ENCODE measurements at places on chromosomes 1 and 21.

DNA sequence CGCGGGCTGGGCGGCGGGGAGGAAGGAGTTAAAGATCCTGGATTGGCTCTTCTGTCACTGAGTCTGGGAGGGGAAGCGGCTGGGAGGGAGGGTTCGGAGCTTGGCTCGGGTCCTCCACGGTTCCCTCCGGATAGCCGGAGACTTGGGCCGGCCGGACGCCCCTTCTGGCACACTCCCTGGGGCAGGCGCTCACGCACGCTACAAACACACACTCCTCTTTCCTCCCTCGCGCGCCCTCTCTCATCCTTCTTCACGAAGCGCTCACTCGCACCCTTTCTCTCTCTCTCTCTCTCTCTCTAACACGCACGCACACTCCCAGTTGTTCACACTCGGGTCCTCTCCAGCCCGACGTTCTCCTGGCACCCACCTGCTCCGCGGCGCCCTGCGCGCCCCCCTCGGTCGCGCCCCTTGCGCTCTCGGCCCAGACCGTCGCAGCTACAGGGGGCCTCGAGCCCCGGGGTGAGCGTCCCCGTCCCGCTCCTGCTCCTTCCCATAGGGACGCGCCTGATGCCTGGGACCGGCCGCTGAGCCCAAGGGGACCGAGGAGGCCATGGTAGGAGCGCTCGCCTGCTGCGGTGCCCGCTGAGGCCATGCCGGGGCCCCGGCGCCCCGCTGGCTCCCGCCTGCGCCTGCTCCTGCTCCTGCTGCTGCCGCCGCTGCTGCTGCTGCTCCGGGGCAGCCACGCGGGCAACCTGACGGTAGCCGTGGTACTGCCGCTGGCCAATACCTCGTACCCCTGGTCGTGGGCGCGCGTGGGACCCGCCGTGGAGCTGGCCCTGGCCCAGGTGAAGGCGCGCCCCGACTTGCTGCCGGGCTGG, at the start of gene NPR1:
NPR1 (plus strand) TSS at position 170 of the 818 bp plus-strand sequence; CDS start at position 591, 421 bp downstream.
- no peak for DNase-seq

DNA sequence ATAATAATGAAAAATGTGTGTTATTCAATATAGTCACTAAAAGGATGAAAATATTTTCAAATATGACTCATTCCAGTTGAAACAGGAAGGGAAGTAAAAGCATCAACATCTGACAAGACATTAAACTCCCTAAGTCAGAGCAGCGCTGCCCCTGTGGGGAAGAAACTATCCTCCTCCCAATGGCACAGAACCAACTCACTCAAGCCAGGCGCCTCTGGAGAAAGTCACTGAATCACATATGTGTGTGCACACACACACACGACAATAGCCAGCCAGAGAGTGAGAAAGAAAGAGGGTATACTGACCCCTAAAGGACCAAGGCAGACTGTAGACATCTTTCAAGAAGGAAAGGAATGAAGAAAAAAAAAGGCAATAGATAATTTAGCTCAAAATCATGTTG, 126.9 kb downstream of the SETD4 start:
- no peak for DNase-seq

DNA sequence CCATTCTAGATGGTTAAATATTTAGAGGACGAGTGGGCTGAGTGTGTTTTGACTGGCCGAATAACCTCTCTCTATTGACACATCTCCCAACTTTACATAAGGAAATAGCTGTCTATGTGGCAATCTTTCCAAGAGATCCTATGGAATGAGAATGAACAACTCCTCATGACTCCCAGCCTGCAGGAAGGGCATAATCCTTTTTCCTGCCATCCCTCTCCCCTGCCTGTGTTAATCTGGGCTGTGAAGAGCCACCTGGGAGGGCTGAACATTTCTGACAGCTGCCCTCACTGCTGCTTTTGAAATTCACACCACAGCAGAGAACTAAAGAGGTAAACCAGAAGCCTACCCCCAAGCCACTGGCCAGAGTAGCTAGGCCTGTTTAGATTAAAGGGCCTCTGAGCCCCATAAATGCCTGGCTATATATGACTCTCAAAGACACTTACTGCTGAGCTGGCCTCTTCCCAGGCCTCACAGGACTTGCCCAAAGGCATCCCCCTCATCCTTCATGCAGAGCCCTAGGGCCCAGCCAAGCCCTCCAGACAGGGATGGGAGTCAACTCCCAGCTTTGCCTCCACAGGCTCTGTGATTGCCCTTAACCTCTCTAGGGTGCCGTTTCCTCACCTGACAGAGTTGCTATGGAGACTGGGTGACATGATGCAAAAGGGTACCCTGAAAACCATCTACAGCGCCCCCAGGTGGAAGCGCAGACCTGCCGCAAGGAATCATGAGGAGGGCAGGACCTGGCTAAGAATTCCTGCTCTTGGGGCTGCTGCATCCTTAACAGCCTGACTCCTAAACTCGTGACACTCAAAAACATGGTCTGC, 42.0 kb upstream of the LDLRAP1 start:
- DNase-seq: peak; percentile 54

- DNase-seq: no peak
Measured at GRCh38 chr1:110337704-110338308, 1.4 kb upstream of the RBM15 start.

- no peak for DNase-seq
Measured at GRCh38 chr1:84116558-84116957, 27.5 kb upstream of the PRKACB start.

DNA sequence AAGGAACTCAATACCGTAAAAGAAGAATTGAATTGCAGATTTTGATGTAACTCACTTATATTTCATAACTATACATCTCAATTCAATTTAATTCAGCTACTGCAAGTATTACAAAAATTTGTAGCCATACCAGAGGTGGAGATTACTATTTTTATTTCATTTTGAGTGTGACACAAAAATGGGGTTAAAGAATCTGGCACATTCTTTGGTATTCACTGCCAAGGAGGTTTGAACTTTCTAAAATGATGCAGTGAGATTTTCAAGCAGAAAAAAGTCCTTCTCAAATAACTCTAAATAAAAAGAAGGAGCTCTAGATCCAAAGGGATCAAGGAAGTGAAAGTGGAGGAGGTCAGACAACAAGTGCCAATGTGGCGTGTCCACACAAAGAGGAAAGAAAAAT, 569.0 kb downstream of the DPYD start:
- no peak for DNase-seq

- DNase-seq: no peak
Measured at GRCh38 chr1:163768576-163768975, 446.8 kb downstream of the NUF2 start.

- no peak for DNase-seq
Measured at GRCh38 chr1:10634428-10635084, 159.8 kb downstream of the PEX14 start.

DNA sequence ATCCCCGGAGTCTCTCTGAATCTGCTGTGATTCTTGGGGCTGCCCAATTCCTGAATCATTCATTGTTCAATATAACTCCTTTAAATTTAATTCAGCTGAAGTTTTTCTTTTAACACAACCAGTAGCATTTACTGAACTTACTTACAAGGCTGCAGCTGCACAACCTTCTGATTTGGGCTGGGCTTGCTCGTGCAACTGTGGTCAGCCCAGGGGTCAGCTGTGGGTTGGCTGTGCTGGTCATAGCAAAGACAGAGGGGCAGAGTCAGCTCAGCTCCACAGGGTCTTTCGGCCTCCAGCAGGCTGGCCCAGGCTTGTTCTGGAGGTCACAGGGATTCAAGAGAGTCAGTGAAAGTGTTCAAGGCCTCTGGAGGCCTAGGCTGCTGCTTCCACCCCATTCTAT, 186.1 kb downstream of the MATN1 start:
- DNase-seq: no peak

DNA sequence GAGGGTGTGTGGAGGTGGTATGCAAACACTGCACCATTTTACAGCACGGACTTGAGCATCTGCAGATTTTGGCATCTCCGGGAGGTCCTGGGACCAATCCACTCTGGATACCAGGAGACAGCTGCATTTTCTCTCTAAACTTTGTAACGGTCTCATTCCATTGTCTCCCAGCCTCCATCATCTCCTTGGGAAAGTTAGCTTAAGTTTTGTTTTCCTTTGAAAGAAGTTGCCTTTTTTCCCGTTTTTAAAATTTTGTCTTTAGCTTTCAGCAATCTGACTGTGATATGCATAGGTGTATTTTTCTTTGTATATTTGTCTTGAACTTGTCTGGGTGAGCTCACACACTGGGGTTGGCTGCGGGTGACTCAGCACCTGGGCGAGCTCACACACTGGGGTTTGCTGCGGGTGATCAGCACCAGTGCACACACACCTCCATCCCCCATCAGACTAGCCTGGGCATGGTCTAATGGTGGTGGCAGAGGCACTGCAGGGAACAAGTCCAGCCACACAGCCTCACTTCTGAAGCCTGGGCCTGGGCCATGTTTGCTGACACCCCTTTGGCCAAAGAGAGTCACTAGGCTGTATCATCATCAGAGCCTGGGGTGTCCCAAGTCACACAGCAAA, 32.1 kb upstream of the COL18A1 start:
- DNase-seq: no peak

DNA sequence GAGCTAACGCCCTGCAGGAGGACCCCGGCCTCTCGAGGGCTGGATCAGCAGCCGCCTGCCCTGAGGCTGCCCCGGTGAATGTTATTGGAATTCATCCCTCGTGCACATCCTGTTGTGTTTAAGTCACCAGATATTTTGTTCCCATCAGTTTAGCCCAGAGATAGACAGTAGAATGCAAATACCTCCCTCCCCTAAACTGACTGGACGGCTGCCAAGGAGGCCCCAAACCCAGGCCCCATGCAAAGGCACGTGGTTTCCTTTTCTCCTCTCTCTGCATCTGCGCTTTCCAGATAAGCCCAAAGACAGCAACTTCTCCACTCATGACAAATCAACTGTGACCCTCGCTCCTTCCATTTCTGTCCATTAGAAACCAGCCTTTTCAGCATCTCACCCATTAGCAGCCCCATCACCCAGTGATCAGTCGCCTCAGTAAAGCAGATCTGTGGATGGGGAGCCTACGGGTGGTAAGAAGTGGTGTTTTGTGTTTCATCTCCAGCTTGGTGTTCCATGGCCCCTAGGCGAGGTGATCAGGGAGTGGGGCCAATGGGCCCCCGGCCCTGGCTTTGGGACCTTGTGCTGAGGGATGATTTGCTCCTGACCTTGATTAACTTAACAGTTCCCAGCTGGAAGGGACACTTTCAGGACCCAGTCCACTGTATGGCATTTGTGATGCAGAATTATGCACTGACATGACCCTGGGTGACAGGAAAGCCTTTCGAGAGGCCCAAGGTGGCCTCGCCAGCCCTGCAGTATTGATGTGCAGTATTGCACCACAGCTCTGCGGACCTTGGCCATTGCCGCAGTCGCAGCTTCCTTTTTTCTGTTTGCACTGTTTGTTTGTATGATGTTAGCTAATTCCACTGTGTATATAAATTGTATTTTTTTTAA, 5.2 kb downstream of the NPPA start:
- DNase-seq: peak; percentile 93

DNA sequence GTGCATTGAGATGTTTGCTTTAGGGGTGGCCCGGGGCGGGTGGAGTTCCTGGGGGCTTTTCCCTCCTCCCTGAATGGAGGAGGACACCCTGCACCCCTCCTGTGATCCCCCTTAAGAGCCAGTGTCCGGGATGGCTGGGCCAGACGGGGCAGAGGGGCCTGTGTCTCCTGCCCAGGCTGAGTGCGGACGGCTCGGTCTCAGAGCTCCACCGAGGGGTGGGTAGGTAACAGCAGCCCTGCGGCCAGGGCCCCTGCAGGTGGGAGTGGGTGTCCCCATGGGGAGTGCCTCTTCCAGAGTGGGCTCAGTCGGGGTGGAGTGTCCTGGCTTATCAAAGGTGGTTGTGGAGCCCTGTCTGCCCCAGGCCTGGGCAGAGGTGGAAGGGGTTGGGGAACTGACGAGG, 23.1 kb downstream of the TP73 start:
- DNase-seq: no peak

- DNase-seq: no peak
Measured at GRCh38 chr1:28070725-28071593, 17.5 kb downstream of the EYA3 start.

DNA sequence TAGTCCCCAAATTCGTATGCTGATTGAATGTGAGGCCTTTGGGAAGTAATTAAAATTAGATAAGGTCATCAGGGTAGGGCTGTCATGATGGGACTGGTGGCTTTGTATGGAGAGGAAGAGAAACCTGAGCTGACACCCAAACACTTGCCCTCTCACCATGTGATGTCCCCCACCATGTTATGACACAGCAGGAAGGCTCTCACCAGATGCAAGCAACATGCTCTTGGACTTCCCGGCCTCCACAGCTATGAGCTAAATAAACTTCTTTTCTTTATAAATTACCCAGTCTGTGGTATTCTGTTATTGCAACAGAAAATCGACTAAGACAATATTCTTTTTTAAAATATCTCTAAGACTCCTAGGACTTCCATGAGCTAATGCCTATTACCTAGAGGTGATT, 43.6 kb upstream of the GUCA2B start:
- no peak for DNase-seq

DNA sequence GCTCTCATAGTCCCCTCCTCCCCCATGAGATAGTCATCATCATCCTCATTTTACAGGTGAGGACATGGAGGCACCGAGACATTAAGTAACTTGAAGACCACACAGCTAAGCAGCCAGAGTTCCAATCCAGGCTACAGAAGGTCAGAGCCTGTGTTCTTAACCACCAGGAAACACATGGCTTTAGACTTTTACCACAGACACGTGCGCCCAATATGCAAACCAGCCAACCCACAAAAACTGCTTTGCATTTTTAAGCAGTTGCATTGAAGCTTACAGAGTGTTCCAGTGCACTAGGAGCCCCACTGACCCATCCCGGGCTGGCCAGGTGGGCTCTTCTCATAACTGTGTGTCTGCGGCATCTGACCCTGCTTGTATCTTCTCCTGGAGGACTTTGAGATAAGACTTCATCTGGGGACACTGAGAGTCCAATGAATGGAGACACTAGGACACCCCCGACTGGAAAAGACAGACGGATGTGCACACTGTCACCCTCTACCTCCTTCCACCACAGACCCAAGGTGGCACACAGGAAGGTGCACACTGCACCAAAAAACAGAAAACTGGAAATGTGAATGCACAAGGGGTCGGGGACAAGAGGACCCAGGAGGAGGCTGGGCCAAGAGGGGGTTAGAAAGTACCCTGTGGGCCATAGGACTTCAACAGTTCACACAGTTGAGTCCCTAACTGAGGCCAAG, 56.4 kb downstream of the ETS2 start:
- no peak for DNase-seq

GRCh38 chr1:77063118-77063517, 156.1 kb downstream of the PIGK start:
- DNase-seq: no peak

DNA sequence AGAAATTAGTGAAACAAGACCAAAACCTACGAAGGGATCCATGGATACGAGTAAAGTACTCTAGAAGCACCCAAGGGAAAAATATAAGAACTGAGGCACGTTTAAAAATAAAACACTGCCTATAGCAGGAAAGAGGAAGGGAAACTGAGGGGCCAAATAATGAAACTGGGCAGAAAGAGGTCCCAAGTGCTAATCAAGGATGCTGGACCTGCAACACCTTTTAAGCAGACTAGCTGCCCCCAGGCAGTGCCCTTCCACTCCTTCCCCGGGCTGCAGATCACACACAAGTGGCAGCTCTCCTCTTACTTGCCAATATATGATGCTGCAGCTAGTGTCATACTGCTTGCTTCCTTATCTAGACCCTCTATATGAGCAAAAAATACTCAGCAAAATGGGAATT, 7.6 kb upstream of the OTUD7B start:
- DNase-seq: no peak
